ENCODE measurements at places on chromosomes 1 and 21.

GRCh38 chr1:155183775-155184221 lies 10.1 kb downstream of the TRIM46 start:
- no peak for DNase-seq

- no peak for DNase-seq
These were observed 10.6 kb downstream of the TRIM67 start for GRCh38 chr1:231172411-231172810.

GRCh38 chr1:62349470-62350233 lies 30.4 kb upstream of the KANK4 start:
- no peak for DNase-seq

DNA sequence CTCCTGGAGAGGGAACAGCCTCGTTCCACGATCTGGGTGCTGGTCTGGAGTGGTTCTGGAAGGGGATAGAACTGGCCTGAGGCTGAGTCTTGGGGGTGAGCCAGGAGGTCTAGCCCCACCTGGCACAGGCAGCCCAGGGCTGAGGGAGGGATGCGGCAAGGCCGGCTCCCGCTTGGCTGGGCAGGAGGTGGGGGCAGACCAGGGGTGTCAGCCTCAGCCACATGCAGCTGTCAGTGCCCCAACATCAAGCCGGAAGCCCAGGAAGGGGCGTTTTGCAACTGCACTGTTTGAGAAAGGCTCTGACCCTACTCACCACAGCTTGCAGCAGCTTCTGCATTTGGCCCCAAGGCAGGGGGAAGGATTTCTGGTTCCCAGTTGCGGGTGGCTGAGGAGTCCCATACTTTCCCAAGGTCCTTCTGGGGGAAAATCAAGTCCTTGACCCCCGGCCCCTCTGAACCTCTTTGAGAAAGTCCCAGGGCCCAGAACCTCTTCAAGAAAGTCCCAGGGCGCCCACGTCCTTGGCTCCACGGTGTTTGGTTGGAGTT lies 2.0 kb downstream of the EFHD2 start:
- no peak for DNase-seq

DNA sequence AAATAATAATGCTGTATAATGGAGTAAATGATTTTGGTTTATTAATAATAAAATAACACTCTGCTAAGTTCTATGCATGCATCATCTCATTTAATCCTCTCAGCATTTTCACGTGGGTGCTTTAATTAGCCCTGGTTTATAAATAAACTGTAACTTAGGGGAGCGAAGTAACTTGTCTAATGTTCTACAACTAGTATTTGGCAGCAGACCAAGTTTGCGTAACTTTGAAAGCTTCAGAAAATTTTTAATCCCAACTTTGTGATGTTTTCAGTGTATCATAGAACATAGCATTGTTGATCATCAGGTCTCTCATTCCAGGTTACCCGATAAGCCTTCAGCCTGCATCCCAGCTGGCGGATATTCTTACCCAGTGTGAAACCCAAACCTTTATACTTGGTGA lies 322.4 kb upstream of the SGIP1 start:
- no peak for DNase-seq

DNA sequence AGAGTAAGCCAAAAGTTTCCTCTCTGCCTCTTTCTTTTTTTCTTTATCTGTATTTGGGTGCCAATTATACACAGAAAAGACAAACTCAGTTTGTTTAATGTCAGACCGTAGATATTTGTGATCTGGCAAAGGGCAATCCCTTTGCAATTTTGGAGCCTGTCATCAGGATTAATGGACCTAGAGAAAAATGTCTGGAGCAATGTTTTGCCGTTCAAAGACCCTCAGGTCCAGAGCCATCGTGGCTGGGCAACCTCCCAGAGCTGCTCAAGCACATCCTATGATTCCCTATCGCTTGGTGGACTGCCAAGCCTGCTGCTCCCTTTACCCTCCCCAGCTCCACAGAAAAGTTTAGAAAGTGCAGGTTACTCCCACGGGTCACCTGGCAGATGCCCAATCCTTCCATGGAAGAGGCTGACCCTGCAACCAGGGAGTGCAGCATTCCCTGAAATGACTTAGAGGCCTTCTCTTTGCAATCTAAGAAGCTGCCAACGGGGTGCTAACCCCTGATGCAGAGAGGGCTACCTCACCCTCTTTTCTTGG lies 112.5 kb upstream of the NGF start:
- no peak for DNase-seq

All from brain microvascular endothelial cell (primary cell).